Lower leg skin (tissue), 4 donors: ENCODE measurements at places on chromosomes 4 and X.

DNA sequence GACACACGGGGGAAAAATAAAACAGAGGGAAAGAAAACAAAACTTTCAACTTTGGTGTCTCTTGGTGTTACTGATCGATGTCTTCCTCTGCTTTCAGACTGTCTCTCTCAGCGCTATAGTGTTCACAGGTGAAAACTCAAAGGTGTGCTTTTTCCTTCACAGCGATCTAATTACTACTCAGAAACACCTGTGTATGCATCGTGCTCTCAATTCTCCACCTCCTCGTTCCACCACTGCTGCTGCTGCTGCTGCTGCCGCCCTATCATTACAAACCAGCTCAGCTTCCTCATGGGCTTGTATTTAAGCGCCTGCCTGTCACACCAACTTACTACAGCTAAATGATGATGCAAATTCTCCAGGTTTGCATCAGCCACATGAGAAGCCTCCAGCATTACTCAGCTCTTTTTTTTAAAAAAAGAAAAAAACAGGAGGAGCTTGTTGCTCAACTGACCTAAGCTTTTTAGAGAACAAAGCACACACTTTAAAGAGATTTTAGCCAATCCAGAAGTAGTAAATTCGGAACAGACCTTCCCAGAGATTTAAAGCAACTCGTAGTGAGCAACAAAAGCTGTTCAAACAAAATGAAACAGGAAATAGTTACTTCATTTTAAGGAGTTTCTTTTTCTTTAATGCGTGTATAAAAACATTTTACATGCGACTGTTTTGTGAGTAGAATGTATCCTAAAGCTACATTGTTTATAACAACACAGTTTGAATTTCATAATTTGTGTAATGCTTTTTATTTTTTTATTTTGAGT is at the start of gene SLC7A11:
TSS of gene SLC7A11 (minus strand) at position 274 of the 758 bp plus-strand sequence. CDS start 280 bp downstream, outside the sequence.
- DNase-seq, result peak; percentile 54

GRCh38 chrX:151448509-151448908 is 51.5 kb downstream of the VMA21 start:
- DNase-seq, result no peak

- DNase-seq, result peak; percentile 88
Measured at GRCh38 chr4:138870737-138871554, 144.6 kb upstream of the NOCT start.

- DNase-seq, result no peak
Measured at GRCh38 chr4:26566133-26566532, 17.8 kb upstream of the TBC1D19 start.
